ENCODE measurements at places on chromosomes 16 and 17. TPM values are rescaled to one million over a fixed set of nuclear protein-coding genes. Genes with fewer than 3 reads are reported as not detected.

DNA sequence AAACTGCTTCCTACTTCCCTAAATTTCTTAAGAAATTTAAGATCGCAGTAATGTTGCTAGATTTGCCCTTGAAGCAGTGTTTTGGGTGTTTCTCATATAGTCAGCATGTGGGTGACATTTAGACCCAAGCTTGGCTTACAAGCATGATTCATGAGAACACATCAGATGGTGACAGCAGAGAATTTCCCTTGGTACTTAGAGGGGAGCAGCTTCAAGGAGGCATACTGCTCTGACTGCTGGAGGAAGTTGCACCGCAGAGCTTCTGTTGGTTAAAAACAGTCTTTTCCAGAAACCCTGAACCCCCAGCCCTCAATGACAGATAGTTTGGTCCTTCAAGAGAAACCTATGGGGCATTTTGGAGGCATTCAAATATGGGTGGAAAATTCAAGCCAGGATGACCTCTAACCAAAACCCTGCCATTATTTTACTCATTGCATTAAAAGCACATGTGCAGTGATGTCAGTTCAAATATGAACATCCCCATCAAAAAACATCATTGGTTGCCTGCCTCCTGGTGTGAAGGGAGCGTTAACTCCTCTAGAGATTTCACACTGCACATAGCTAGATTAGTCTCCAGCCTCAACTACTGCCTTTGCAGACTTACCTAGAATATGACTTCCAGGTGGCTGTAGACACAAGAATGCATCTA, 201.5 kb upstream of the CACNG5 start:
- DNase-seq: peak; percentile 47

DNA sequence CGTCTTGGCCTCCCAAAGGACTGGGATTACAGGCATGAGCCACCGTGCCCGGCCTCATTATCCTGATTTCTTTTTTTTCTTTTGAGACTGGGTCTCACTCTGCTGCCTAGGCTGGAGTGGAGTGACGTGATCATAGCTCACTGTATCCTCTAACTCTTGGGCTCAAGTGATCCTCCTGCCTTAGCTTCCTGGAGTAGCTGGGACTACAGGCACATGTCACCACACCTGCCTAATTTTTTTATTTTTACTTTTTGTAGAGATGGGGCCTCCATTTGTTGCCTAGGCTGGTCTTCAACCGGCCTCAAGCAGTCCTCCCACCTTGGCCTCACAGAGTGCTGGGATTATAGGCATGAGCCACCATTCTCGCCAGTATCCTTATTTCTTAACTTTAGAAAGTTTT, 3.5 kb downstream of the TENT4B start:
- no peak for DNase-seq

JMJD8 gene
- total RNA-seq: 17.7 TPM

CDH13 gene
- total RNA-seq: 45.8 TPM

DNA sequence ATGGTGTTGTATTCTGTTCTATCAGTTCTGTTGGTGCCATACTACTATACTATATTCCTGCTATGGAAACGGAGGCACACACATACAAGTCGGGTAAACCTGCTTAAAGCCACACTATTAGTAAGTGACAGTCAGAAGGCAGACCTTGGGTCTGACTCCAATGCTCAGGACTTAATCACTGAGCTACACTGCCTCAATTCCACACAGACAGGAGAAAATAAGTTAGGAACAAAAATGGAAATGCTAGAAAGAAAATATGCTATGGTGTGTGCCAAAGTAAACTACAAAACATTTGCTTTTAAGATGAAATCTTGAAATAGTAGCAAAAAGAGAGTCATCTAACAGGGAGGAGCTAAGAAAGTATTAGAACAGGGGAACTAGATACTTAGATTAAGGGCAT, 48.1 kb downstream of the MYO1D start:
- DNase-seq: no peak

PRSS27 gene
- total RNA-seq: under 0.01 TPM

DNA sequence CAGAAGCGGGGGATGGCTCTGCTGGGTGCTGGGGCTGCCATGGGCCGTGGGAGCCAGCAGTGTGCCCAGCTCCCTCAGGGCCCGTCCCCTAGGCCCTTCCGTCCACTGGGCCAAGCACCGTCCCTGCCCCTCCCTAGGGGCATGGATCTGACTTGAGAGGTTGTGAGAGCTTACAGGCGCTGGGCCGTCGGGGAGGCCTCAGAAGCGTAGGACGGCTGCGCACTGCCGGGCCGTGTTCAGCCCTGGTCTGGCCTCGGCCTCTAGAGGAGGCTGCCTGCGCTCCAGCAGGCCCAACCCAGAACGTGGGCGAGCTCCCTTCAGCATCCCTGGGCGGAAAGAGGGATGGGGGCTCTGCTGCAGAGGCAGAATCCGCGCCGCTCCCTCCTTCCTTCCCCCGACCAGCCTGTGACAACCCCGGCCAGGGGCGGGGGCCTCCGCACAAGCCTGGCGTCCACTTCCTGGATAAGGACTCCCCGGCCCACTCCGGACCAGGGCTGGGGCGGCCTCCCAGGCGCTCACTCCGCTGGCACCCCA, 685 bp upstream of the MPG start:
- DNase-seq: peak; percentile 61

DNA sequence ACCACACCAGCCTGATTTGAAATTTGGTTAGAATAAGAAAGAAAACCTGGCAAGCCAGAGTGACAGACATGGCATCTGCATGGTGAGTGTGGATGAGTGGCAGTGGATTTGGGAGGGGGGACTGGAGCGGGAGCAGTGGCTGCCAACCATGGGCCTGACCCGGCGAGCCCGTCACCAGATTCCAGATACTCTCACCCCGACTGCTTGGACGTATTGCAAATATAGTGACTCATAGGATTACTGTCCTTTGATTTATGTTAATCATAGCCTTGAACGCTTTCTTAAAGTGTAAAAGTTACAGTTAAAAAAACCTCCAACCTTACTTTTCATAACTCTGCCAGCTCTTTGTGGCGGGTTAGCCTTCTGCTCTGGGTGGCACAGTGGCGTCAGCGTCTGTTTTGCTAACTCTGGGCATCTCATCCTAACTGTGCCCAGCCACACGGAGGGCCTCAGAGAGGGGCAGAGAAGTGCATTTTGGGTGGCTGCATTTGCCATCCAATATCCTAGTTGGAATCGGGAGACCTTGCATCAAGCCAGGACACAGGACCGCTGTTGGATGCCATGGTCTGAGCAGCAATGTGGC, 26.8 kb upstream of the FOXK2 start:
- peak; percentile 76 for DNase-seq

VTN gene
- 0.18 TPM for total RNA-seq

DNA sequence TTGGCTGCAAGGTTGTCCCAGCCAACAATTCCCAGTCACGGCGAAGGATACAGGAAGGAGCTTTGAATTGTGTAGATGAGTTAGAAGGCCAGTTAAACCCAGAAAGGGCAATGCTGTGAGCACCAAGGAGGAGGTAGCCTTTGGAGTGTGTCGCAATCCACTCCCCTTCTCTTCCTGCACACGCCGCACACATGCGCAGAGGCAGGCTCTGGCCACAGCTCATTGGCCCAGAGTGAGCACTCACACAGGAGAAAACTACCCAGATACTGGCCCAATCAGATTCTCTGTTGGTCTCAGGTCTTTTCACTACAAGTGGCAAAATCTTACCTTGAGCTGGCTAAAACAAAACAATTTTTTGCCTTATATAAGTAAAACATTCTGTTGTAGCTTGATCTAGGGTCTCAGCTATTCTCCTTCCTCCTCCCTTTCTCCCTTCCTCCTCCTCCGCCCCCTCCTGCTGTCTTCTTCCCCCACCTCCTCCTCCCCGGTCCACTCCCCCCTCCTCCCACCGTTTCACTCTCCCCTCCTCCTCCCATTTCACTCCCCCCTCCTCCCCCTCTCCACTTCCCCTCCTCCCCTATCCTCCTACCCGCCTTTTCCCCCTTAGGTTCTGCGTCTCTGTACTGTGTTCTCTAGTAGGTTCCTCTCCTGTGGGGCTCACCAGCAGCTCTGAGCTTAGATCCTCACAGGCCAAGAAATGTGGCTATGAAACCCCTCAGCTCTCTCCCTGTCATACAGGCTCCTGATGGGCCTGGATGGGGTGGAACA, 344.9 kb downstream of the CPPED1 start:
- no peak for DNase-seq

DNA sequence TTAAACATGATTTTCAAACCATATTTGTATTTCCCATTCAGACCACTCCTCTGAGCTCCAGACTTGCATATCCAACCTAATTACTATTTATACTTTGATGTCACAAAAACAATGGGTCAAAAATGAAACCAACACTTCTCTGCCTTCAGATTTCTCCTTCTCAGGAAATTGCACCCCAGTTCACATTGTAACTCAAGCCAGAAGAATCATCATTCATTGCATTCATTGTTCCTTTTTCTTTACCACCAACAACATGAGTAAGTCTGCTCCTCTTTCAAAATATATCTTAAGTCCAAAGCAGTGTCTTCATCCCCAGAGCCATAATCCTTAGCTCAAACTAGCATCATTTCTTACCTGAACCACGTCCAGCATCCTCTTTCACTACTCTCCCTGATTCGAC, 2.6 kb upstream of the AKAP1 start:
- no peak for DNase-seq

SLC13A2 gene
- total RNA-seq: not detected

- DNase-seq: peak; percentile 52
These were observed at the start of gene AKTIP for GRCh38 chr16:53502331-53503269. Gene AKTIP, minus strand, starts transcription at chr16:53503209. Its CDS starts 2,950 bp downstream, at chr16:53500259.

MT1M gene
- total RNA-seq: not detected

DNA sequence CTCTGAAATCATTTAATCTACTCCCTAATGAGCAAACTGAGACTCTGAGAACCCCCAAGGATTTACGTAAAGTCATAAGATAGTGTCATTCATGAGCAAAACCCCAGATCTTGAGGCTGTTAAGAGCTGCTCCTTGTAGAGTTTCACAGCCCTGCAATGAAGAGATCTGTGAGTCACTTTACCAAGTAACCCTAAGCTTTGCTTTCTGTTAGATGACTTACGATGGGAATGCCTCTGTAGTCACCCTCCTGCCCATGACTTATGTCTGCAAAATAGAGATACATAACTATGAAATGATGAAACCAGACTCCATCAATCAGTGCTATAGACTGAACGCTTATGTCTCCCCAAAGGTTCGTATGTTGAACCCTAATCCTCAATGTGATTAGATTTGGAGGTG, 117.7 kb downstream of the HS3ST3A1 start:
- peak; percentile 78 for DNase-seq

DNA sequence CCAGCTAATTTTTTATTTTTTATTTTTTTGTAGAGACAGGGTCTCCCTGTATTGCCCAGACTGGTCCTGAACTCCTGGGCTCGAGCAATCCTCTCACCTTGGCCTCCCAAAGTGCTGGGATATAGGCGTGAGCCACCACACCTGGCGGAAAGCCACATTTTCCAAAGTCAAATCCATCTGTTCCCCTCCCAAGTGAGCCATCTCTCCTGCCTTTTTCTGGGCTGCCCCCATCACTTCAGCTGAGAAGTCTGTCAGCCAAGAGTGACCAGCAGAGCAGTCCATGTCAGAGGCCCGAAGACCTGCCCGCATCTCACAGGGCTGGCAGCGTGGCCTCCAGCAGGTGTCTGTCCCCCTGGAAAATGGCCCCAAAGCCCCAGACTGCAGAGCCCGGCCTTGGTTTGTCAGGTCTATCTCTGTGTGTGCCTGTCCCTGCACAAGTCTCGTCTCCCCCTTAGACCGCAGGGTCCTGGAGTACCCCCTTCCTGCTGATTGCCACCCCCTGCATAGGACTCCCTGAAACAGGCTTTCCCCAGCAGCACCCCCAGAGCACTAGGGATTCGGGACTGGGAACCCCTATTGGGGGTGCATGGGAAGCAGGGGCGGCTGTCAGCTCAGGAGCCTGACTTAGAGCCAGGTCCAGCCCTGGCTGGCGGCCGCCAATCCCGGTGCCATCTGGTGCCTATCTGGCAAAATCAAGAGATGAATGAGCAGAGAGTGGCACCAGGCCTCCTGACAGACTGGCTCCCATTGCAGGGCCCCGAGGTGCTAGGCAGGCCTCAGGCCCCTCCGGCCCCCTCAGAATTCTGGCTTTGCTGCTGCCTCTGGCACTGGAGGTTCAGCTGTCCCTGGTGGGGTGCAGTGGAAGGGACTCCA, 7.8 kb downstream of the TTYH2 start:
- DNase-seq: no peak

- peak; percentile 75 for DNase-seq
These were observed 6.7 kb upstream of the MT4 start for GRCh38 chr16:56558024-56558747.

GRCh38 chr17:14910916-14911315, 354.2 kb downstream of the PMP22 start:
- DNase-seq: no peak

- DNase-seq: no peak
These were observed 20.1 kb downstream of the SLC39A11 start for GRCh38 chr17:73072219-73072962.

DNA sequence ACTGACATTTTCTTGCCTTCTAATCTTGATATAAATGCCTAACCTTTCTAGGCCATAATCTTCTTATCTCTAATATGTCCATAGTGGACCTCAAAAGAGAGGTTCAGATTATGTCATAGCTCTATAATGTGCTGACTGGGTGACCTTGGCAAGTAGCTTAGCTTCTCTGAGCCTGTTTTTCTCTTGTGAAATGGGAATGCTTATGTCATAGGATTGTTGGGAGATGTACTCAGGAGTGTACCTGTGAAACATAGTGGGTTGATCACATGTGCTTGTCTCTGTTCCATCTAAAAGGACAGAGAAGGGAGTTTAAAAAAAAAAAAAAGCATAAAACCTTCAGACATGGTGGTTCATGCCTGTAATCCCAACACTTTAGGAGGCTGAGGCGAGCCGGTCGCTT, 2.4 kb downstream of the MED9 start:
- DNase-seq: no peak

DNA sequence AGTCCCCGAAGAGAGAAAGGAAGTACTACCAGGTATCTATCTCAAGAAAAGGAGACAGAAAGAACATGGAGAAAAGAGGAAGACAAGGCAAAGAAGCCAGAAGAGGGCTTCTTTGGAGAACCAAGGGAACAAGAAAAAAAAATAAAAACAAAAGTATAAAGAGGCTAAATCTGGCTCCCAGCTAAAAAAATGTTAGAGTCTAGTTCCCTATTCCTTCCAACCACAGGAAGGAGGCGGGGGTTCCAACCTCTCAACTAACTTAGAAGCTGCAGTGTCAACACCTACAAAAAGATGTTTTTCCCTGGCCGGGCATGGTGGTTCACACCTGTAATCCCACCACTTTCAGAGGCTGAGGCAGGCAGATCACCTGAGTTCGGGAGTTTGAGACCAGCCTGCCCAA, 13.4 kb downstream of the UTP6 start:
- no peak for DNase-seq

GRCh38 chr17:59804901-59805465, 87.8 kb downstream of the TUBD1 start:
- DNase-seq: no peak

GRCh38 chr17:34099859-34100515, 155.1 kb upstream of the CCL2 start:
- DNase-seq: no peak

KRT32 gene
- total RNA-seq: not detected

GRCh38 chr17:51770027-51770759, 388.3 kb downstream of the CA10 start:
- DNase-seq: no peak

Data from IMR-90 (cell line).